ENCODE measurements at places on chromosomes 4 and X. TPM values are rescaled to one million over a fixed set of nuclear protein-coding genes. Genes with fewer than 3 reads are reported as not detected.

DNA sequence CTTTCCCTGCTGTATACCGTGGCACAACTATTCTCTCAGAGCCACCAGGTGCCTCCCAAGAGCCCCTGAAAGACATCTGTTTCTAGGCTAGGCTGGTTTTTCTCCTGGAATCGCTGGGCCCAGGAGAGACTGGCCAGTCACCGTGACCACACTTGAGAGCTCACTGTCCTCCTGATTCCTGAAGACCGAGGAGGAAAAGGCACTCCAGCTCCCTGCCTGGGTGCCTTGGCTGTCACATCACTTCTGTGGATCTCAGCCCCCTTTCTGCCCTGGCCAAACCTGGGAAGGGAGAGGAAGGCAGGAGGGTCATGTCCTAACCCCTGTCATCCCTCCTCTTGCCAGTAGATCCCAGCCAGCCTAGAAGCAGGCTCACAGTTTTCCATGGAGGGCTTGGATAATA lies 54.7 kb upstream of the LAS1L start:
- no peak for DNase-seq

GRCh38 chr4:88600176-88600838 lies 8.0 kb downstream of the HERC3 start:
- DNase-seq: no peak

- no peak for DNase-seq
These were observed 22.8 kb upstream of the TLR2 start for GRCh38 chr4:153661215-153661822.

GRCh38 chr4:25970691-25971432 lies 56.8 kb downstream of the SMIM20 start:
- no peak for DNase-seq

Gene DIPK2B
- total RNA-seq: not detected

DNA sequence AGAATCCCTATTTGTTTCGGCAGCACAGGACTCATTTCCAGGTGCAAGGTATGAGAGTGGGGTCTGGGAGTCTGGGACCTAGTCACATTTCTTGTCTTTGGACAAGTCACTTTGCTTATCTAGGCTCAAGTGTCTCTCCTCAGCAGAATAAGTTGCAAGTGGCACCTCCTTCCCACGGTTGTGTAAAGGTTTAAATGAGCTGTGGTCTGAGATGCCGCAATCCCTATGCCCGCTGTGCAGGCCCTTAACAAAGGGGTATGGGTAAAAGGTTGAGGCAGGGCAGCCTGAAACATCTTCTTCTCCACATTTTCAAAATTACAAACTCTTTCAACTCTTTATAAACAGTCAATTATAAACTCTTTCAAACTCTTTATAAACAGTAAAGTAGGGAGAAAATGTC lies 93.7 kb downstream of the RTL5 start:
- DNase-seq: no peak

Gene CXCL5
- not detected for total RNA-seq

DNA sequence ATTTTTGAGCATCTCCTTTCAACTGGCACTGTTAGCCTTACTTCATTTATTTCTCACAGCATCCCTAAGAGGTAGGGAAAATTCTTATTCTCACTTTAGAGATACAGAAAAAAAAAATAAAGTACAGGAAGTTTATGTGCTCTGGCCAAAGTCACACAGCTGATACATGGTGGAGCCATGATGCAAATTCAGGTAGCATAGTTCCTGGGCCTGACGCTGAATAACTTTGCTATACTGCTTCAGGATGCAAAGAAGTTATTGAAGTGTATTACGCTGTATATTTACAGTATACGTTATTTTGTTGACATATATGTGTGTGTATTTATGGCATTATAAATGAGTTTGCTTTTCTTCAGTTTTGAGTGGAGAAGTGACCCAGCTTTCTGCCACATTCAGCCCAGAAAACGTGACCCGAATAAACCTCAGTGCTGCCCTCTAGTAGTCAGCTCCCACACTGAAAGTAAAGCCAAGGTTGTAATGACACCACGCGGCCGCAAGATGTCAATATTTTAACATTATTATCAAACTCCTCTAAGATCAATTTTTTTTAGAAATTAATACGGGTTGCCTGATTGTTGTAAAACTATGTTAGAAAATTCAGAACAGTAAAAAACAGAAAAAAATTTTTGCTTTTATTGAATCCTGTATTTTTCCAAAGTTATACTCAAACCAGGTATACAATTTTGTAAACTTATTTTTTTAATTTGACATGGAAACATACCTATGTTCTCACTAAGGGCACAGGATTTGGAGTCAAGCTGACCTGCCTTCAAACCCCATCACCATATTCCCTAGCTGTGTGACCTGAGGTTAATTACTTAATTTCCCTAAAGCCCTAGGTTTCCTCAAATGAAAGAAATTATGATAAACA lies 3.8 kb upstream of the GUCY2F start:
- peak; percentile 77 for DNase-seq

GRCh38 chr4:185792384-185793115 lies 19.4 kb downstream of the SORBS2 start:
- no peak for DNase-seq

Gene HTRA3
- not detected for total RNA-seq

- no peak for DNase-seq
These were observed 55.4 kb upstream of the GRPR start for GRCh38 chrX:16067886-16068515.

DNA sequence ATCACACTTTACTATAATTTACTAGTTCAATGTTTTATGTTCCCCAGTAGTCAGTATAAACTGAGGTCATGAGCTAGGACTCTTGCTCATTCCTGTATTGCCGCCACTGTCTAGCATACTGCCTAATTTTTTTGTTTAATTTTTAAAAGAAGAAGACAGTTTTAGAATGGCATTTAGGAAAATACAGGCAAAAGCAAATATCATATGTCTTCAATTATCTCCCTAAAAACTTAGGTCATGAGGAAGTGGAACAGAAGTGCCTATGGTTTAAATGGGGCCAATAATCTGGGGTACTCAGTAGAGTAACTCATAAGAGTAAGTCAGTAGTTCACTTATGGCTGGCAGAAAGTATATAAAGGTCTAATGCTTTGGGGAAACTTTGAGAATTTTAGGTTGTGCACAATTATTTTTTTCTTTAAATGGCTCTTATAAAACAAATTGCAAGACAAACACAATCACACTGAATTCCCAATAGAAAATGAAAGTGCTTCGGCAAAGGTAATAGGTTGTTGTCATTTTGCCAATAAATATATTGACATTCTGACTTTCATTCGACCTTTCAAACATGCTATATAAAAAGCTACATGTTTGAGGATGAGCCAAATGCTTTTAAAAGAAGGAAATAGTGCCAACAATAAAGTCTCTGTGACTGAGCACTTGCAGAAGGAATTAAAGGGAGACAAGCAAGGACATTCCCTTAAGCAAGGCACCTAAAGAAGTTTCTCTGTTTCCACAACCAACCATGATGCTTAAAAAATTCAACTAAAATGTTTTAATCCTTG lies 390.1 kb downstream of the PDGFC start:
- DNase-seq: no peak

Gene DRP2
- total RNA-seq: 0.96 TPM

DNA sequence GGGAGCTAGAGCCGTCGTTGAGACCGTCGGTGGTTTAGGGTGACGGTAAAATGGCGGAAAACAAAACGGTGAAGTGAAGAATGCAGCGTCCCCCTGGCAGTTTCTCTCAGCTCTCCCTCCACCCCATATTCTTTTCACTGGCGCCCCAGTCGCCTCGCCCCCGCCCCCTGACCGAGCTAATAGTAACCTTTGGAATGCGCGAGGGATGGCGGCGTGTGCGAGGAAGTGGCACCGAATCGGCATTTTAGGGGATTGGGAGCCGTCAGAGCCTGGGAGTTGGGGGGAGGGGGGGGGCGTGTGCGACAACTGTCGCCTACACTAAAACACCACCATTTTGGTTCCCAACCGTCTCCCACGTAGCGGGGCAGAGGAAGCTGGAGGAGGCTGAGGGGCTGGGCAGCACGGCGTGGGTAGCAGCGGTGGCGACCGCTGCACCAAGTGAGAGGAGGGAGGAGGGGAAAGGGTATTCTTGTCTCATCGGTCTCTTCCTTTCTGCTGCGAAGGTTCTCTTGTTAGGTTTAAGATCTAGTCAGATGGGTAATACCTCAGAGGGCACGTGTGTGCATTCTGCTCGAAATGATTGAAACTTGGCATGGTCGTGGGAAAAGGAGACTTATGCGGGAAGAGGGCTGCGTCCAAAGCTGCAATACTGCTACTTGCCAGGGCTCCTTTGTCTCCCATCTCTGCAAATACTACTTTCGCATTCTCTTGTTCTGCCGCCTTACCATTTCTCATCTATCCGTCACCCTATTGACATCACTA lies 840 bp downstream of the ZNF711 start:
- peak; percentile 41 for DNase-seq

DNA sequence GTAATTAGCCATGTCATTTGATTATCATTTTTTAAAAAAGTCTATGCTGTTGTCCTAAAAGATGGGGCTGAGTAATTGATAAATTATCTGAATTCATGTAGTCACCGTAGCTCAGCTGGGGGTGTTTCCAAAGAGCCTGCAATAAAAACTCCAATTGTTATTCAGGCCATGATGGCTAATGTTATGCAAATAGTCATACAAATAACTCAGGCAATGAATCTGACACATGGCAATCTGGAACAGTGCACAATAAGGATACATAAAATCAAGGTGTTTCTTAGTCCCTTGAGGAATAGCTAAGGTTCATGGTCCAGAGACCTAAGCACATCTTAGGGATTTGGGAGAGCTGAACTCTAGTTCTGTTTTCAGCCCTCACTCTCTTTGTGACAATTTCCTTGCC lies 15.2 kb downstream of the MMRN1 start:
- no peak for DNase-seq

Gene AFF2
- total RNA-seq: 106 TPM

- peak; percentile 44 for DNase-seq
These were observed 20.8 kb downstream of the ARHGEF6 start for GRCh38 chrX:136759968-136760367.

Gene SULT1B1
- total RNA-seq: not detected

DNA sequence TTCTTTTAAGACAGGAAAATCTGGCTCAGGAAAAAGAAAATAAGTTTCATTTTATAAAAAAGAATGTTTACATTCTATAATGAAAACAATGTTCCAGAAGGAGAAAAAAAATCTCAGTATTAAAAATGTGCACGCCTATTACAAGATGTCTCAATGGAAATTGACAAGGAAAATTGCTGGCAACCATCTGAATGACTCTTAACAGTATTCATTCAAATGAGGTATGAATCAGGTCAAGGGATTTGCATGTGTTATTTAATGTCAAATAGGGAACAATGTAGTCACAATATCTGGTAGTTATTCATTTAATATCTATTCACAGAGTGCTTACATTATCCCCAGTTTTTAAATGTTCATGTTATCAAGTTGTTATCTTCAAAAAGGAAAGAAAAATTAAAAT lies 208.4 kb upstream of the TRAM1L1 start:
- no peak for DNase-seq

Gene STK32B
- total RNA-seq: not detected

Measured in OCI-LY7 (cell line).